CD4-positive, alpha-beta T cell treated with Interleukin-15 for 1 hour (primary cell): ENCODE measurements at places on chromosomes 3 and 15.

- DNase-seq, result no peak
Observed at GRCh38 chr15:39625856-39626255, 45.0 kb downstream of the THBS1 start.

DNA sequence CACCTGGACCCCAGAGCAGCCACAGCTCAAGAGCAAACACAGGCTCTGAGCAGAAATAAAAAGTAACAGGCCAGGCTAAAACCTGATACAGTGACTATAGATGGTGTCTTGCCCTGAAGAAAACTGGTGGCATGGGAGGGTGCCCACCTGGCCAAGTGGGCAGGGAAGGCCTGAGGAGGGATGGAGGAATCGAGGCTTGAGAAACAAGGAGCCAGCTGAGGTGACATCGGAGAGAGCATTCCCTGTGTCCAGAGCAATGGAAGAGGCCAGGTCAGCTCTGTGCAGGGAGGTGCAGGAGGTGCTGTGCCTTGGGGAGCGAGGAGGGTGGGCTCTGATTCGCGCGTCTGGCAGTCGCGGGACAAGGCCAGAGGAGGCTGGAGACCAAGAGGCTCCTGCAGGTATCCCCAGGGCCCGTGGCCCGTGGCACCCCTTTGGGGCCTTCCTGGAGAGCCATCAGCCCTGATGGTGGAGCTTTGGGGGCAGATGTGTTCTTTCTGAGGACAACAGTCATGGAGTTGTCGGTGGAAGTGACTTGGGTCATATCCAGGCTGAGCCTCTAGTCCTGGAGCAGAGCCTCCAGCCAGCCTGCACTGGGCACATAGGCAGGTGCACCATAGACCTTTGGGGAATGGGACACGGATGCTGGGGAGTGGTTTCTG lies 56.1 kb downstream of the PLXNA1 start:
- peak; percentile 10 for DNase-seq

GRCh38 chr3:21826416-21826815 lies 75.4 kb upstream of the ZNF385D start:
- DNase-seq, result no peak

DNA sequence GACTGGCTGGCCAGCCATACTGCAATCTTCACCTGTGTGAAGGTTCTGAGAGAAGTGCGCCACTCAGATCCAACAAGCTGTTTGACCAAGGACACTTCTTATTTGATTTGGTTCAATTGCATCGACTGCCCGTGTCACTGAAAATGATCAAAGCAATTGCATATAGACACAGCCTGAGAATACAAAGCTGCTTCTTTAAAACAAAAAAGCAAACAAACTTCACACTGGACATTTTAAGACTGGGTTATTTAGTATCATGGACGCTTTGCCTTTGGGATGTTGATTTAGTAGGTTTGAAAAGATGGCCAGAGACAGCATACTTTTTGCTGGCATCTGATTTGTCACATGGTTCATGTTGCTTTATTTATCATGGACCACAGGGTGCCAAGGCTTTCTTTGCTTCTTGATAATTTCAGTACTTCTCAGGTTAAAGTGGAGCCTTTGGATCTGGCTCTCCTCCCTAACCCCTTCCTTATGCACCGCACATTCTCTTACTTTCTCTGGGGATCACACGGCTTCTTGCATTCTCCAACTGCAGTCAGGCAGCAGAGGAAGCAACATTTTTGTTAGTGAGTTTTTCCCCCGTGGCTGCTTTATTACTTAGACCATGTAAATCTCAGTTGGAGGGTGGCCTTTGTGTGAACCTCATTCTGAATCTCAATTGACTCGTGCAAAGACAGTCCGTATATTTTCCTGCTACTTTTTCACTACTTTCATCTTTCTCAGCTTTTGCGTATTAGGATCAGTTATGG lies 151.0 kb downstream of the CD47 start:
- DNase-seq, result no peak

DNA sequence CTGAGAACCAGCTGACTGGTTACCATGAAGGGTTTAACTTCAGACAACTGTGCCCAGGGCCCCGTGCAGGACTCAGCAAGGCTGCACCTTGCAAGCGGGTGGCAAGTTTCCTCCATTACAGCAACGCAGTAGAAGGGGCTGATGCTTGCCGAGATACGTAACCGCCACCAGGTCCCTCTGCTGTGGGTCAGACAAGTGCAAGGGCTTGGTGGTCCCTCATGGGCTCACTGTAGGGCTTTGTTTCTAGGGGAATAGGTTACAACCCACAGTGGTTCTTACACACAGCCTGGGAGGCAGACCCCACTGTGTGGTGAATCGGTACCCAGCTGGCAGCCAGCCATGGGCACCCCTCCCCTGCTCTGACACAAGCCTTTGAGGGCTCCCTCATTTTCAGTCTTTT lies 15.5 kb upstream of the SNRPA1 start:
- DNase-seq, result no peak

- no peak for DNase-seq
Observed at GRCh38 chr3:105616374-105617121, 249.8 kb downstream of the ALCAM start.
